B cell (primary cell): ENCODE measurements at places on chromosomes 6 and 20.

- no peak overlapping the region for H3K27ac ChIP-seq
- no peaks in the 10 kb centered on the region for H3K36me3 ChIP-seq
- no peak for DNase-seq
- no peak overlapping the region for H3K4me3 ChIP-seq
- H3K4me1 ChIP-seq: peaks cover 13% of the 10 kb centered on the region
These were observed 193.3 kb downstream of the TMEM200A start for GRCh38 chr6:130559166-130559565.

- no peaks in the 10 kb centered on the region for H3K36me3 ChIP-seq
- H3K27ac ChIP-seq: no peak overlapping the region
- no peaks in the 10 kb centered on the region for H3K27me3 ChIP-seq
- H3K4me1 ChIP-seq: no peaks in the 10 kb centered on the region
- H3K4me3 ChIP-seq: no peak overlapping the region
These were observed 97.7 kb downstream of the RFX6 start for GRCh38 chr6:116974526-116975316.

DNA sequence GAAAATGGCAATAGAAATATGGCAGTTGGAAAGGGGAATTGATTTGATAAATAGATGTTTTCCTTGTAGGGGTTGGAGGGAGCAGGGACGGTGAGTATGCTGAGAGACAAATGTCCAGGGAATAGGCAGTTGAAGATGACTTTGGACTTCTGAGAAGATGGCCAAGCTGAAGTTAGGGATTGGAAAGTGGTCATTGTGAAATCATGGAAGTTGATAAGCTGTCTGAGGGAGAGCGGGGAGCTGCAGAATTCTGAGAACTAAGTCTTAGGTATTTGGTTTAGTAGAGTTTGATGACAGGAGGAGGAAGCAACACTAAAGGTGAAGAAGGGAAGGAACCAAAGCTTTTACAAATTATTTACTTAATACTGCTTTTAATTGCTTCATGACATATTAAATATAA is 15.1 kb downstream of the NDUFAF5 start:
- H3K27me3 ChIP-seq: no peaks in the 10 kb centered on the region
- no peak overlapping the region for H3K27ac ChIP-seq
- no peak overlapping the region for H3K4me3 ChIP-seq
- H3K4me1 ChIP-seq: no peaks in the 10 kb centered on the region
- H3K36me3 ChIP-seq: peaks cover 2% of the 10 kb centered on the region

DNA sequence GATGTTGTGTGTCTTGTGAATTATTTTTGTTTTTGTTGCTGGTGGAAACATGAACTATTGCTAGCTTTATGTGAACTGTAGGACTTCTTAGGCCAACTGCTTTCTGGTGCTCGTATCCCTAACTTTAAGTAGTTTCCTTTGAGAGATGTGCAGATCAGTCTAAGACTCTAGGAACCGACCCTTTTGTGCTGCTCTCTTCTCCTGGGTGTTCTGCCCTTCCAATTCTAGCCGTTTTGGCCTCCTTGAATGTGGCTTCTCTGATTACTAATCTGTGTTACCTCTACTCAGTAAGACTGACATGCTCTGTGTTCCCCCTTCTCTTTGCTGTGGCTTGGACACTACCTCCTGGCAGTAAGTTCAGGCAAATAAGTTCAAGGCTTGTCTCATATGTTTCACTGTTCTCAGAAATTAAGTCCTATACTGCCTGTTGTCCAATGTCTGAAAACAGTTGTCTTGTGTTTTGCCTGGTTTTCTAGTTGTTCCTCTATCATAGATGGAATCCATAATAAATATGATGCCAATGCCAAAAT is 58.0 kb downstream of the FOXO3 start:
- H3K27me3 ChIP-seq: no peaks in the 10 kb centered on the region
- DNase-seq: no peak
- H3K4me3 ChIP-seq: no peak overlapping the region
- H3K27ac ChIP-seq: no peak overlapping the region

DNA sequence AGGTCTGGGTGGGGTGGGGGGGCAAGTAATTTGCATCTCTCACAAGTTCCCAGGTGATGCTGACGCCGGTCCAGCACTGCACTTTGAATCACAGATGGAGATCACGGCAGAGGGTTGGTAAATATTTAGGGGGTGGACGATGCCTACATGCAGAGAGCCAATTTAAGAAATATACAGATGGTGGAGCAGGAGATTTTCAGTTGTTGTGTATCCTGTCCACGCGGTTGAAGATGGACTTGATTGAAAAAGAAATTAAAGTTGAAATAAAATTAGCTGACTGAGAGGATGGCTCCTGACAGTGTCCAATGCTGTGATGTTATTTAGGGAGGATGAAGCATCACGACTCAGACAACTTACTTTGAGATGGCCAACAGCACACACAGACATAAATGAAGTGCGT is 74.6 kb downstream of the PHACTR3 start:
- no peaks in the 10 kb centered on the region for H3K4me1 ChIP-seq
- H3K27me3 ChIP-seq: no peaks in the 10 kb centered on the region
- H3K4me3 ChIP-seq: no peak overlapping the region
- no peaks in the 10 kb centered on the region for H3K36me3 ChIP-seq
- H3K27ac ChIP-seq: no peak overlapping the region

- H3K36me3 ChIP-seq: peaks cover 48% of the 10 kb centered on the region
- DNase-seq: no peak
- H3K4me3 ChIP-seq: no peak overlapping the region
These were observed 9.5 kb downstream of the DNPH1 start for GRCh38 chr6:43219814-43220213.
